ENCODE measurements at places on chromosomes 5 and 9. TPM values are rescaled to one million over a fixed set of nuclear protein-coding genes. Genes with fewer than 3 reads are reported as not detected.

GRCh38 chr5:61186634-61187033, 24.4 kb upstream of the SMIM15 start:
- no peak for DNase-seq

DNA sequence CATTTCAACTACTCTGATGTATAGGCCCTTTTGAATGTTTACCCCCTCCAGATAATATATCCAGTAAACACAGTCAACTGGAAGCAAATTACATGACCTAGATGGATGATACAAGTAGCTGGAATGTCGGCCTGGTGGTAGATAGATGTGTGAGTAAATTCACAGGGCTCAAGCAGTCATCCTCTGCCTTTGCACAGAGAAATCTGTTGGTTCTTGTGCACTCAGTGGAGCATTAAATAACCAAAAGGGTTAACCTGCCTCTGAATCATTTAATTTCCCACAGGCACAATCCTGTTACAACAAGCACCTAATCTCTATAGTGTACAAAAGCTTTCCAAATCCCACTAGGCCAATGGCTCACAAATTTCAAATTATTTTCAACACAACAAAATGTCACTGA, 668.3 kb downstream of the DNAH5 start:
- DNase-seq: no peak

GRCh38 chr9:127698985-127699670, 7.7 kb upstream of the CFAP157 start:
- peak; percentile 98 for DNase-seq

DNA sequence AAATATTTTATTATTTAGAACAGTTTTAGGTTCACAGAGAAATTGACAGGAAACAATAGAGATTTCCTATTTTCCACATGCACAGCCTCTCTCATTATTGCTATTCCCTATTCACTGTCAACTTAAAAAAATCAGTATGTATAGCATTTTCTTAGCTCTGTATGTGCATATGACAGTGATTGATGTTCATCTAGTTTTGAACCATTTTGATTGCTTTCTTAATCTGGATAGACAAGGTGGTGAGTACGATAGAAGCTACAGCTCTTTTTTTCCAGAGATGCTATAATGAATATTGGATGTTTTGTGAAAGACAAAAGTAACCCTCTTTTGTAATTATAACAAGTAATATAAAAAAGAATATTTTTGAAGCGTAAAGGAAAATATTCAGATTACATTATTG, 201.2 kb upstream of the ARRDC3 start:
- no peak for DNase-seq

DNA sequence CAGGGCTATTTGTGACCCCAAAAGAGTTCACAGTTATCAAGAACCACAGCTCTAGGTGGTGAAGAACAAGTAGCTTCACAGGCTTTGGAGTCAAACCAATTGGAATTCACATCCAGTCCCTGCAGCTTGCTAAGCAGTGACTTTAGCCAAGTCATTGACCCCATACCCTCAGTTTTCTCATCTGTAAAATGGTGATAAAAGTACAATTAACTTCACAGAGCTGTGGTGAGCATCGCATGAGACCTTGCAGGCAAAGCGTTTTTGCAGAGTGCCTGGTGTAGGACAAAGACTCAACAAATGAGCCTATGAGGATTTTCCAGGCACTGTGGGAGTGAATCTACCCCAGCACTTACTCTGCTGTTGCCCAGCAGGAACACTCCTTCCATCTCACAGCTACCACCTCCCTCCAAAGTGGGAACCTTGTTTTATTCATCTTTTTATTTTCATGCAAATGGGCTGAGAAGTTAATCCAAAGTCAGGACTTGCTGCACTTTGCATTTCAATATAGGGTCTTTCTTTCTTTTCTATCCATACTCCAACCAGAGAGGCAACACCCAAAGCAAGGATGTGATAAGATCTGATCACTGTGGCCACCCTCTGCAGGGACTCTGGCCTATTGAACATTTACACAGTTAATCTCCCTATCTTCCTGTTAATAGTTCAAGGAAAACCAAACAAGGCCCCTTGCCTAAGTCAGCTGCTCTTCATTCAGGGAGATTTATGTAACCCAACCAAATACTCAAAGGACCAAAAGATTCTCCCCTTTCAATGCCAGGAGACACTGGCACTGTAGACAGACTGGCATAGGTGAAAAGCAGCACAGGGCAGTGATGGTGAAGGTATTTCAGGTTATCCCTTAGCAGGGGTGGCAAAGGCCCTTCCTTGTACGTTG, 41.9 kb downstream of the ABCA1 start:
- no peak for DNase-seq

DNA sequence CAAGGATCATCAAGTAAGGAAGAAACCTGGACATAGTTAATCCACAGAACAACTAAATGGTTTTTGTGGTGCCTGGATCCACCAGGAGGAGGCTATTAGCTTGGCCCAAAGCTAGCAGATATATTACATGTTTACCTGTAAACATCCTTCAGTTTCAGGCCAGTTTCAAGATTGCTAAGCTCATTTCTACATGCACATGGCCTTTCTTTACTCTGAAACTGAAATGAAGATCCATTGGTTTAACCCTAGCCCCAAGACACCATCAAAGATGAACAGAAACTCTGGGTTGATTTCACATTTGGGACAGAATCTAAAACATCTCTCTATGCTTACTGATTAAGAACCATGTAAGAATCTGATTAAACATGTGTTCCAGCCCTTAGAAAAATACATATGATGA, 611.8 kb downstream of the TLE1 start:
- DNase-seq: no peak

- no peak for DNase-seq
Observed at GRCh38 chr9:2178034-2178734, 163.0 kb downstream of the SMARCA2 start.

GRCh38 chr9:107142896-107143603, 140.0 kb upstream of the RAD23B start:
- no peak for DNase-seq

GRCh38 chr9:131530546-131530919, 530 bp downstream of the UCK1 start:
- DNase-seq: no peak

GRCh38 chr5:41683181-41683580, 172.8 kb upstream of the PLCXD3 start:
- no peak for DNase-seq

DNA sequence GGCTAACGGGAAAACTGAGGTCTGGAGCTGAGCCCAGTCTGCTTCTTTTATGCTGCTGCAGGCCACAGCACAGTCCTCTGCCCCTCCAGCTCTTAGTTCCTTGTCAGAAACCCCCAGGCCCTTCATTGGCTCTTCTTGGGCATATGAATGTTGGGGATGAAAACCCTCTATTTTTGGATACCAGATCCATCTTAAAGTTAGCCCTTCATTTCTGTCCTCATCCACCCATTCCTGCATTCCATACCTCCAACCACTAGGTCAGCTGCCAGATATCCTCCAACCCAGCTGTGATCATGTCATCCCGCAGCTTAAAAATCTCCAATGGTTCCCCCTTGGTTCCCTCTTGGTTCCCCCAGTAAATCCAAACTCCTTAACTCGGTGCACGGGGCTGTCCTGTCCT, 1.8 kb upstream of the SLC25A51 start:
- DNase-seq: no peak

DNA sequence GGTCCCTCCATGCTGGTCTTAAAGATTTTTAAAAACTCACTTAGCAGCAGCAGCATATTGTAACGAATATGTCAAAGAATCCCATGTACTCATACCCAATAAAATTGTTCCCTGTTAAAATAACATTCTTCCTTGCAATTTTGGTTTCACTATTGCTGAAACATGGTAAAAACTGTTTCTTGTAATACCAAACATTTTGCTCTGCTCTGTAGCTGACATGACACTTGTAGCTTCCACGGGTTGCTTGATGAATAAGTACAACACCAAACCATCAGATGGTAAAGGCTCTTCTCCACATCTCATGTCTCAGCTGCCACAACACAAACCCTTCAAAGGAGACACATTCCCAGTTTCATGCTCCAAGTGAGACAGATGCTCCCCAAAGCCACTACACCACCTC, 180.7 kb upstream of the PTGER4 start:
- no peak for DNase-seq

C5orf52 gene
- total RNA-seq: not detected

TMEM252 gene
- total RNA-seq: 0.18 TPM

NR6A1 gene
- 1.3 TPM for total RNA-seq

FOXD4 gene
- not detected for total RNA-seq

All from left cardiac atrium (tissue), 4 donors.